ENCODE measurements at places on chromosomes 1 and 21.

GRCh38 chr21:25911730-25912401, 177.1 kb downstream of the GABPA start:
- DNase-seq: no peak

- no peak for DNase-seq
Measured at GRCh38 chr1:180057883-180058396, 96.7 kb upstream of the QSOX1 start.

DNA sequence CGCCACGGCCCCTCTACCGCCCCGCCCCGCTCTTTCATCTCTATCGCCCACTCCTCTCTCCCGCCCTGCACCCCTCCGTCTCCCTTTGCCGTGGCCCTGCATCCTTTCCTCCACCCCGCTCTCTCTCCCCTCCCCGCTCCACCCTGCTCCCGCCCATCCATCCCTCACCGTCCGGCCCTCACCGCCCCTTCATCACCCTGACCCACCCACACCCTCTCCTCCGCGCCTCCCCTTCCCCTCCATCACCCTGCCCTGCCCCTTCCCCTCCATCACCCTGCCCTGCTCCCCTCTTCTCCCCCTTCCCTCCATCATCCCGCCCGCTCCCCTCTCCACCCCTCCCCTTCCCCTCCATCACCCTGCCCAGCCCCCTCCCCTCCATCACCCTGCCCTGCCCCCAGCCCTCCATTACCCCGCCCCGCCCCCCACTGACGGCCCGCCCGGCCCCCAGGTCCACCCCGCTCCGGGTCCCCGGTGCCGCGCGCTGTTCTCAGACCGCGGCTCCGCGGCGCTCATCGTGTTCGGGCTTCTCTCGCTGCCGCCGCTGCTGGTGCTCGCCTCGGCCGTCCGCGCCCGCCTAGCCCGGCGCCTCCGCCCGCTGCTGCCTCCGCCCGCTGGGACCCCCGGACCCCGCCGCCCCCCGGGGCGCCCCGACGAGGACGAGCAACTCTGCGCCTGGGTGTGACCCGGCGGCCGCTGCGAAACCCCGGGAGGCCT, 6.2 kb upstream of the ANKRD65 start:
- DNase-seq: no peak

GRCh38 chr1:3027611-3028371, 6.5 kb downstream of the ACTRT2 start:
- no peak for DNase-seq

DNA sequence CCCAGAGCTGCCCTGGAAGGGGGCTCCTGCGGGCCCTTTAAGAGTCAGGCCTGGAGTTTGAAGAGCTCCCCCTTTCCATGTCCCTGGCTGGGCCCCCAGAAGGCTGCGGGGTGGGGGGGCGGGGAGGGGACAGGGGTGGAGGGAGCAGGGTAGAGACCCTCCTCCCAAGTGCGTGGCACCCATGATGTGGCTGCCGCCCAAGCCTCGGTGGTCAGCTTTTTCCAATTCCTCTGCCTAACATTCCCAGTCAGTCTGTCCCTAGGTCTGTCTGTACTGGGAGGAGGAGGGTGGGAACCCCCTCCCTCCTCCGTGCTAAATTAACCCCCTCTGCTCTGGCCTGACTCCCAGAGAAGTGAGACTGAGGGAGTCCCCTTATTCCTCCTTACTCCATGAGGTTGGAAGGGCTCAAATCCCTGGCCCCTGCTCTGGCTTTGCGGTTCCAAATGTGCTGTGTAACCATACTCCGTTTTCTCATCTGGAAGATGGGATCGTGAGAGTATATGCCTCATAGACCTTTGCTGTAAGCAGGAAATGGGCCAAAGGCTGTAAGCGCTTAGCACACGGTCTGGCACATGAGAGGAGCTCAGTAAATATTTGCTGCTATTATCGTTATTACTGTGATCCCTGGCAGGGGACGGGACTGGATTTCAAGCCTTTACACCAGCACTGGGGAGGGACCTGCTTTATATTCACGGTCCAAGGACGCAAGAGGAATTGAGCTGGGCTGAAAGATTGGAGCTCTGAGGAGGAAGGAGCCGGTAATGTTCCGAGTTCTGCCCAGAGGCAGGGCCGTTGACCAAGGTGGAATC, 658 bp upstream of the COL16A1 start:
- no peak for DNase-seq

All from NCI-H1105 (cell line).